ENCODE measurements at places on chromosomes 3 and 15. TPM values are rescaled to one million over a fixed set of nuclear protein-coding genes. Genes with fewer than 3 reads are reported as not detected.

Gene RASL12
- 1.5 TPM for total RNA-seq

Gene KLF15
- 0.60 TPM for total RNA-seq

Gene RPS27L
- 54.4 TPM for total RNA-seq

Gene FAM174B
- total RNA-seq, result 4.3 TPM

Gene CHRFAM7A
- total RNA-seq, result not detected

Gene RTP4
- total RNA-seq, result 1.8 TPM

- no peak for ATAC-seq
Measured at GRCh38 chr3:107985496-107985895, 105.3 kb downstream of the CD47 start.

DNA sequence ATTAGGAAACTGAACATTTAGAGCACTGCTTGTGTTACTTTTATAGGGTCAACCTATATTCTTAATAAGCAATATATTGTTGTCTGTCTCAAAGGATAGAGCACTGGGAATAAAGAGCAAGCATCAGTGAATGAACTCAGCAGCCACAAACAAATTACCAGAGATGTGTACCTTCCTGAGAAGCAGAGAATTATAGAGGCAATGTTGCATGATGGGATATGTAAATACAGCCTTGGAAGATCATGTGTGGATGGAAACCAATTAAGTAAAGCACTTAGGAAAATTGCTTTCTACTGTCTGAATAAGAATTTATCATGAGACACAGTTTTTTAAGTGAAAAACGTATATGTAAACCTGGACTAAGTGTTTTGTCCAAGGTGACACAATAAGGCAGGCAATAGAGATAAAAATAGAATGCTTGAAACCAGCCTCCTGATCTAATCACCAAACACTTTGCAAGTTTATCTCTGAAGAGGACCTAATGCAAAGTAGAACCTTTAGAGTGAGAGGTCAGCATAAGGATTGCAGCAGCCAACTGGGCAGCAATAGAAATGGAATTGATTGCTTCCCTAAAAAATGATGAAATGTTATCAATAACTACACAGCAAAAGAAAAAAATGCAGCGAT lies 848.0 kb downstream of the TUSC7 start:
- no peak for ATAC-seq

DNA sequence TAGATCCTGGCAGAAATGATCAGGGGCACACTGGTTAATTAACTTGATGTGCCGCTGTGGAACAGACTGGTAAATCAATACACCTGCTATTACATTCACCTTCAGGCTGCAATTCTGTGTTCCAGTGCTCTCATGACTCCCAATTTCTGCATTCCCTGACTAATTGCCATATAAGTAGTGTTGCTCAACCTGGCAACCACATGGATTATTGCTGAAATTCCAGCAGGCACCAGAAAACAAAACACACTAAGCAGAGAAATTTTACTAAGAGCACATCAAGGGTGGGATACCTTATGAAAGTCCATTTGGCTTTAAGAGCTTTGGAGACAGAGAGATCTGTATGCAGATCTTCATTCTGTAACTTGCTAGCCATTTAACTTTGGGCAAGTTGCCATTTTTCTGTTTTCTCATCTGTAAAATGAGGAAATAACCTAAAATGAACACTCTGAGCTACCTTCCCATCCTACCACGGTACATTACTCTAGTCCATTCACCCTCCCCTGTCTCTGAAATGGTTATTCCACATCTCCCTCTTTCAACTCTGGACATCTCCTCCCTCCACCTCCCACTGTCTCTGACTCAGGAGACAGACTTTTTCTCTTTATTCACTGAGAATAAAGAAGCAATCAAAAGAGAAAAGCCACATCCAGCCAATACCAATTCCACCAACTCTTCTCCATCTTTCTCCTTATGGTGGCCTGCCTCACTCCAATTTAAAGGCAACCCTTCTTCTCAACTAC lies 54.6 kb downstream of the STAC start:
- ATAC-seq, result no peak

DNA sequence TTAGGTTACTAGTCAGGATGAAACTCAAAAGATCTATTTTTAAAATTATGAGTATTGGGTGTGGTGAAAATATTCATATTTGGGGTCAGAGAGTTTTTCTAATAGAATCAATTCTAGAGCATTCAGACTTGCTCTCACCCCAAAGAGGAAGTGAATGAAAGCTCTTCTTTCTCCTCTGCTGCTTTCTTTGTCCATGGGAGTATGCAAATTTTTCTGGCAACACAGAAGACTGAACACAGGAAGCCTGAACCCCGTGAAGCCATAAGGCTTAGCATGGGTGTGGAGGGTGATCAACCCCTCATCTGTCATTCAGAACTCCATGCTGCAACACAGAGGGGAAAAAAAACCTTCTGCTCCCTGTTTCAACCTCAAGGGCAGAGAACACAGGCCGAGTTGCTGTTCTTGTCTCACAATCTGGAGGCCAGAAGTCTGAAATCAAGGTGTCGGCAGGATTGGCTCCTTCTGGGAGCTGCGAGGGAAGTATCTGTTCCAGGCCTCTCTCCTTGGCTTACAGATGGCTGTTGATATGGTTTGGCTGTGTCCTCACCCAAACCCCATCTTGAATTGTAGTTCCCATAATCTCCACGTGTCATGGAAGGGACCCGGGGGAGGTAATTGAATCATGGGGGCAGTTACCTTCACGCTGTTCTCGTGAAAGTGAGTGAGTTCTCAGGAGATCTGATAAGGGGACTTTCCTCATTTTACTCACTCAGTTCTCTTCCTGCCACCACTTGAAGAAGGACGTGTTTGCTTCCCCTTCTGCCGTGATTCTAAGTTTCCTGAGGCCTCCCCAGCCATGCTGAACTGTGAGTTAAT lies 33.7 kb upstream of the CD47 start:
- ATAC-seq, result peak; percentile 89

DNA sequence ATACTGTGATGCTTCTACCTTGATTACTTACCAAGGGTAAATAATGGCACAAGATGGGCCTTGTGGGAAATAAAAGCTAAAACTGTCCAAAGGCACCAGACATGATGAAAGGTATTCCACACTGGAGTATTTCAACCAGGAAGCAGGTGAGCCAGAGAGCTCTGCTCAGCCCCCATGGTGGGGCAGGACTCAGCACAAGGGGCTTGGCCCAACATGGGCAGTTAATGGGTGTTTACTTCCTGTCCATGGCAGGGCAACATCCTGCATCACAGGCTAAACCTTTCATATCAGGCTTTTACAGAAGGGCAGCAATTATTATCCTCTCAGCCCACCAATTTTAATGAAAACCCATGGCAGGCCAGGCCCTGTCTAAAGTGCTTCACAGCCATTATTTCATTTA lies 38.2 kb downstream of the MAGI1 start:
- no peak for ATAC-seq

- ATAC-seq, result no peak
Measured at GRCh38 chr3:172752651-172753050, 2.1 kb downstream of the ECT2 start.

DNA sequence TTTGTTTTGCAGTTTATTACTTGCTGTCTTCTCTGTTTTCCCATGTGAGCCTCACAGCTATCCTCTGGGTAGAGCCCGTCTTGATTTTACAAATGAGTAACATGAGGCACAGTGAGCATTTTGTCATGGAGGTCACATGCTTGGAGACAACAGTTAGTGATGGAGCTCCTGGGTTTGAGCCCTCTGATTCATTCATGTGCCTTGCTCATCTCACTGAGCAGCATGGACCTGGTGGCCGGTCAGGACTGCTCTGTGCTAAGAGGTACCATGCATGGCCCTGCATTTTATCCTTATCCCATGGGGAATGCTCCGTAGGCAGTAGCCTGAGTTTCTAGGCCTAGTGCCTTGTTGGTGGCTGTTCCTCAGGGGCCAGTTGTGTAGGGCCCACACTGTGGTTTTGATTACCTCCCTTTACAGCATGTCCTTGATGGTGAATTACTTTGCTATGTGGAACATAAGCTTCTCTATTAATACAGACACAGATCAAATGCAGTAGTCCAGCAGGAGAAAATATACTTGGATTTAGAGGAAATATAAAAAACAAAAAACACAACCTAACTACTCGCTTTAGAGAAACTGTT lies 35.6 kb downstream of the MAP2K5 start:
- ATAC-seq, result no peak

GRCh38 chr3:75272691-75273090 lies 391.4 kb upstream of the FRG2C start:
- ATAC-seq, result no peak

DNA sequence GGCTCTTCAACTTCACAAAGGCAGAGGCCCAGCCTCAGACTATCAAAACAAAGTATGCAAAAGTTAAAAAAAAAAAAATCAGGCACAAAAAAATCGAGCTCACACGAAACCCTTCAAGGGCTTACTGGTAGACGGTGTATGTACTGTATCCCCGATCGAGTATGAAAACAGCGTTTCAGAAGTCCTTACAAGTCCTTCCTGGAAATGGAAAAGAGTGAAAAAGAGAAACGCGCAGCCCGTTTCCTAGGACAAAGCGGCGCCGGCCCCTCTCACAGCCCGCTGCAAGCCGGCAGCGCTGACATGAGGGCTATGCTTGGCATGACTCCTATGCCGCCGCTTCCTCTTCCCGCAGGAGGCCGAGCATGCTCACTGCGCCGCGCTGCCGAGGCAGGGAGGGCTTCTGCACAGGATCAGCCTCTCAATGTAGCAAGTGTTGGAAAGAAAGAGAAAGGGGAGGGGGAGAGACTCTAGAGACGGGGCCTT lies at the start of gene VGLL4:
Gene VGLL4 (minus strand): TSS at position 311 of the 483 bp plus-strand sequence. CDS start 397 bp downstream, outside the sequence.
- ATAC-seq, result peak; percentile 81

DNA sequence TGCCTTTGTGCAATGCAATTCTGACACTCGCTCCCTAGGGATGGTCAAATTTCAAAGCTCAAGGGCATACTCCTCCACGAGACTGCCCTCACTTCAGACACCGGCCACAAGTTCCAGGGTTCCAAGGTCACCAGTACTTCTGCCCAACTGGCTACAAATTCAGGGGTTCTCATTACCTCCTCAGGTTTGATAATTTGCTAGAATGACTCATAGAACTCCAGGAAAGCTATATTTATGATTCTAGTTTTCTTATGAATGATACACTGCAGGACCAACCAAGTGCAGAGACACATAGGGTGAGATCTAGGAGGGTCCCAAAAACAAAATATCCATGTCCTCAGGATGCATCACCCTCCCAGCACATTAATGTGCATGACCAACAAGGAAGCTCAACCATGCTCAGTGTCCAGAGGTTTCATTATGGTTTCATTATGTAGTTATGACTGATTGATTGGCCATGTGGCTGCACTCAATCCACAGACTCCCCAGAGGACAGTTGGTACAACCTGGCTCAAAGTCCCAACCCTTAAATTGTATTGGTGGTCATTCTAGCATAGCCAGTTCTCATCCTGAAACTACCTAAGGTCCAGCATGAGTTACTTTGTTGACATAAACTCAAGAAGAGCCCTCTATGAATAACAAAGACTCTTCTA lies 170.4 kb upstream of the LRRN1 start:
- ATAC-seq, result no peak

DNA sequence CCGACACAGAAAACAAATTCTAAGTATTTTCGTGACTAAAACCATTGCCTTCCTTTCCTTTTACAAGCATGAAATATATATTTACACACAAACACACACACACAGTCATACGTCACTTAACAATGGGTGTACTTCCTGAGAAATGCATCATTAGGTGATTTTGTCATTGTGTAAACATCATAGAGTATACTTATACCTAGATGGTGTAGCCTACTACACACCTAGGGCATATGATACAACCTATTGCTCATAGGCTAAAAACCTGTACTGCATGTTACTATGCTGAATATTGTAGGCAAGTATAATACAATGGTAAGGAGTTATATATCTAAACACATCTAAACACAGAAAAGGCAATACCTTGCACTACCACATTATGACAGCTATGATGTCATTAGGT lies 28.6 kb downstream of the COL6A5 start:
- ATAC-seq, result peak; percentile 60

DNA sequence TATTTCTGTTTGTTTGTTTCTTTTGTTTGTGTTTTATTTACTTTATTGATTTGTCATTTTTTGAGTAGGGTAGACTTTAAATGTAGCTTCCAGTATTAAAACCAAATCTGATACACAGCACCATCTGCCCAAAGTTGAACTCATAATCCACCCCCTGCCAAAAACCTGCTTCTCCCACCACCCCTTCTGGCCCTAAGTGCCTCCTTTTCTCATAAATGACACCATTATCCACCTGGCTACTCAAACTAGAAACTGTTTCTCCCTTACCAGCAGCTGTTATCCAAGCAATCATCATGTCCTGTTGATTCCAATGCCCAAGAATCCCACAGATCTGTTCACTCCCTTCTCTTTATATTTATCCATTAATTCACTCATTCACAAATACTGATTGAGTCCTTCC lies 21.8 kb upstream of the PTX3 start:
- no peak for ATAC-seq

DNA sequence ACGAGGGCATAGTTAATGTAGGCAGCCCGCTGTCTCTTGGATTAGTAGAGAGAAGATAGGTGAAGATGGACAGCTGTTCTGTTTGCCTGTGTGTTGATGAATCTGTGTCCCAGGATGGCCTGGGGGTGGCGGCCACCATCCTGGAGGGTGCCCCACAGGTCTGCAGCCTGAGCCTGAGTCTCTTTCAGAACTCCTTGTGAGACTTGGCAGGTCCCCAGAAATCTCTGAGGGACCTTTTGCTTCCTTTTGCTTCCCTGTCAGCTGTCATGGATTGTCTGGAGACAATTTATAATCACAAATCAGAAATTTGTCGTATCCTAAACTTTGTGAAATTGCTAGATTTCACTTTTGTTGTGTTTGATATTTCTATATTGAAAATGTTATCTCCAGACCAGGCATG lies 17.4 kb downstream of the FAN1 start:
- no peak for ATAC-seq

DNA sequence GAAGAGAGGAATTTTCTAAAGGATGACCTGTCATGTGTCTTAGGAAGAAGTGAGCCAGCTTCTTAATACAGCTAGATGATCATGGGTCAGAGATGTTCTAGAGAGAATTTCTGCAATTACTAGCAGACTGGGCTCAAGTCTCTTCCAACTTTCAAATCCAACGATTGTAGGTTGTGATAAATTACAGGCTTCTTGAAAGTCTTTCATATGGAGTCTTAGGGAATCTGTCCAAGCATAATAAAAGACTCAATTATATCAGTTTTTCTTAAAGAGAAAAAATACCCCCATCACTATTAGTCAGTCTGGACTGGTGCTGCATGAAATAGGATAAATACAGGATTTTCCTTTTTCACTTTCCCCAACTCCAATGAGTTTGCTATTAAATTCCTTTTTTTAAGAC lies 59.1 kb downstream of the DRD3 start:
- no peak for ATAC-seq

DNA sequence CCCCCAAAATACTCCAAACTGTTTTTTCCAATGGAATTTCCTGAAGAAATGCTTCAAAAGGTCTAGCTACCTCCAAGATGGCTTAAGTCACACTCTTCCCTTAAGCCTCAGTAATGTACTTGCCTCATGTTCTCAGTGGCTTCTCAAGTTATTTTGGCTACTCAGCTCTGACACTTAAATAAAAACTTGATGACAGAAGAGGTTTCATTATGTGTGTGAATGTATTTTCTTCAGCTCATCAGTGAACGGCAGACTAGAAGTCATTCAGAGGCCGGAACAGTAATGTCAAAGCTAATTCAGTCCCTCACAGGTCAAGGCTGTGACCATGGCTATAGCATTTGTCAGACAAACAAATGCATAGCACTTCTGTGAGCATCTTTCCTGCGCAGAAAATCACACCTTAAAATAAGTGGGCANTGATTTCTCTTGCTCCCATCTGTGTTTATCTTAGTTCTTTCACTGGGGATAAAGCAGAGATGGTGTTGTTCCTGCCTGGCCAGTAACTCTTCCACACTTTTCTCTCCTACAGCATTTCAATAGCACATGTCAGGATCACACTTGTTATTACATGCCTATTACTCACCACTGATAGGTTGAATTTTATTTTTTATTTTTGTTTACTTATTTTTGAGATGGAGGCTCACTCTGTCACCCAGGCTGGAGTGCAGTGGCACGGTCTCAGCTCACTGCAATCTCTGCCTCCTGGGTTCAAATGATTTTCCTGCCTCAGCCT lies 68.5 kb upstream of the PLCL2 start:
- no peak for ATAC-seq
